ENCODE measurements at places on chromosomes 2 and 18.

DNA sequence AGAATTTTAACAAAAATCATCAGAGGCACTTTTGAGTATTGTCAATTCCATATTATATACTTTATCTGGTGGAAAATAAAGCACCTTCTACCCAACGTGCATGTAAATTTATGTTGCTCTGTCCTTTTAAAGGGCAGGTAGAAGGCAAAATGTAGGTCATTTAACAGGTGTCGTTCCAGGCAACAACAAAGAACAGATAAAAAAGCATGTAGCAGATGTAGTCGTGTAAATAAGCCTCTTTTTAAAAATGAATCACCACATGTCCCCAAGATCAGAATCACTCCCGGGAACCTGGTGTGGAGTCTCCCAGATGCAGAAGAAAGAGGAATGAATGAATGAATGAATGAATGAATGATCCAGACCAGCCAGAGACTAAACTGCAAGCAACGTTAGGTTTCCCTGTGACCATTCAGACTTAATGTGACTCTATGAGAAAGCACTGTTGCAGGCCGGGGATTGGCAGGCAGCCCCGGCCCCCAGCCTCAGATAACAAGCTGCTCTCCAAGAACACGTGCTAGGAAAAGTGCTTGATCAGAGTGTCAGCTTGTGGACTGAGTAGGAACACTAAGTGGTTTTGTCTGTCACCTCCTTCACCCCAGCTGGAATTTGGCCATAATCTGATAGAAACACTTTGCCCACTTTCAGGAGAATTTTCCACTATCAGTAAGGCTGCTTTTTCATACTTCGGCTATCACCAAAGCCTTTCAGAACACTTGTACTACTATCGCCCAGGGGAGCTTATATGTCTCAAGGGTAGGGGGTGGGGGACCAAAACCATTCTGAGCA is 100.6 kb downstream of the CDK15 start:
- no peak for DNase-seq

GRCh38 chr2:41116106-41116797 is 664.4 kb upstream of the SLC8A1 start:
- DNase-seq = no peak

DNA sequence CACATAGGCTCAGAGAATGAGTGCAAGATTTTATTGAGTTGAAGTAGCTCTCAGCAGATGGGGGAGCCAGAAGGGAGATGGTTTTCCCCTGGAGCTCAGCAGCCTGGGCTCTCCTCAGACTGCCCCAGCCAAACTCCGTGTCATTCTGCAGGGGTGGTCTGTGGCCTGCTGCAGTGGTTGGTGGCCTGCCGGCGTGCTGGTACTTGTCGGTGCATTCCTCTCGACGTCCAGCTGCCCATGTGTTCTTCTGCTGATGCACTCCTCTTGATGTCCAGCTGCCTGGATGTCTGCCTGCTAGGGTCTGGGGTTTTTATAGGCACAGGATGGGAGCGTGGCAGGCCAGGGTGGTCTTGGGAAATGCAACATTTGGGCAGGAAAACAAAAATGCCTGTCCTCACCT is 25.6 kb upstream of the TMEM17 start:
- DNase-seq = no peak

GRCh38 chr2:69026691-69027459 is 13.9 kb downstream of the ANTXR1 start:
- no peak for DNase-seq

DNA sequence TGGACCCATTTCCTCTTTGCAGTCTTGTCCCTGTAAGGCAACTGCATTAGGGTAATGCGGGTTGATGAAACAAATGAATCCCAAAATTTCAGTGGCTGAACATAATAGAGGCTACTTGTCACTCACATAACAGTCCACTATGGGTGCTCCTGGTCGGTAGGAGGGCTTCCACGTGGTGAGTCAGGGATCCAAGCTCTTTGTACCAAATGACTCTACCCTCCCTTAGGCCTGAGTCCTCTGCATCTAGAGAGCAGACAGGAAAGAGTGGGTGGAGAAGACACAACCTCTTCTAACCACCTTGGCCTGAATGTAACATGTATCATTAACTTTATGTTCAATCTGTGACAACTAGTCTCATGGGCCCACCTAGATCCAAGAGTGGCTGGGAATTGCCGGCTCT is 86.2 kb upstream of the HAAO start:
- no peak for DNase-seq

- peak; percentile 43 for DNase-seq
These were observed 69.9 kb upstream of the DLX2 start for GRCh38 chr2:172172513-172173173.

DNA sequence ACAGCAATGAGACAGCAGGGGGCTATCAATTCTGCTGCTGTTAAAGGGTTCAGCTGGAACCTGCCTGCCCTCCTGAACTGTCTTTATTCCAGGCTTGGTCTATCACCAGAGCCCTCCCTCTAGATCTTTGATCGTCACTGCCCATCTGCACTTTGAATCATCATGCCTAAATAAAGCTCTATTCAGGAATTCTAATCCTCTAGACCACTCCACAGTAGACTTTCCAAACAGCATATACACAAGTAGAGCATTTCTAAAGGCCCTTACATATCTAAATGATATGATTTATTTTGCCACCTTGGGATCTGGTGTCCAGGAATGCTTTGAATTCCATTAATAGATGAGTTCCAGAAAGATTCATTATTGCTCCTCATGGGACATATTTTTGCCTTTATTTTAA is 542.1 kb upstream of the SYT4 start:
- DNase-seq = no peak

GRCh38 chr2:199818026-199818425 is 33.0 kb downstream of the FTCDNL1 start:
- DNase-seq = no peak

GRCh38 chr2:59882279-59882678 is 671.2 kb downstream of the BCL11A start:
- DNase-seq = no peak

DNA sequence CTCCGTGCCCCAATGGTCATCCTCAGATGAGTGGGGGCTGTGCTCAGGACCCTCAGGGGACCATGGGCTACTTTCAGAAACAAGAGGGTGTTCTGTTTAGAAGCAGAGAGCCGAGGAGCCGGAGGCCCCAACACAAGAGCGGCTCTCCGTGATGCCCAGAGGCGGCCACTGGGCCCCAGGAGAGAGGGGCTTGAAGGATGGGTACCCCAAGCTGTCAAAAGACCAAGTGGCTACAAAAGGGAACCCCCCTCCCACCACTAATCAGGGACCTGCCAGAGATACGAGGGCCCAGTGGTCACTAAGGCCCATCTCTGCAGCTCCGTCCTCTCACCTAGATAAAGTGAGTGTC is 93.6 kb downstream of the HDAC4 start:
- DNase-seq = no peak

DNA sequence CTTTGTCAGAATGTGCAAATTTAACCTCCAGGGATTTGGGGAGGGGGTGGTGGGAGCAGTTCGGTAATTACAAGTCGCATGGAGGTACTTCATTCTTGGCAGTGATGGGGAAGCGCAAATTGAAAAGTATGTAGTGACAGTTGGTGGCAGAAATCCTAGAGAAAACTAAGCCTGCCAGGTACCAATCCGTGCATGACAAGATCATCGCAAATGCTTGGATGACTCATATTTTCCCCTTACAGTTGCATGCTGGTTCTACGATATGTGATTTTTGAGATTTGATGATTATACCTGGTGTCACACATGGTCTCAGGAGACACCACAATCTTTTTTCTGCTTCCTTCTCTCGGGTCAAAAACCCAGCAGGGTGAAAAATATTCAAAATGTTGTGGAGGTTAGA is 479.7 kb upstream of the ID2 start:
- DNase-seq = no peak

DNA sequence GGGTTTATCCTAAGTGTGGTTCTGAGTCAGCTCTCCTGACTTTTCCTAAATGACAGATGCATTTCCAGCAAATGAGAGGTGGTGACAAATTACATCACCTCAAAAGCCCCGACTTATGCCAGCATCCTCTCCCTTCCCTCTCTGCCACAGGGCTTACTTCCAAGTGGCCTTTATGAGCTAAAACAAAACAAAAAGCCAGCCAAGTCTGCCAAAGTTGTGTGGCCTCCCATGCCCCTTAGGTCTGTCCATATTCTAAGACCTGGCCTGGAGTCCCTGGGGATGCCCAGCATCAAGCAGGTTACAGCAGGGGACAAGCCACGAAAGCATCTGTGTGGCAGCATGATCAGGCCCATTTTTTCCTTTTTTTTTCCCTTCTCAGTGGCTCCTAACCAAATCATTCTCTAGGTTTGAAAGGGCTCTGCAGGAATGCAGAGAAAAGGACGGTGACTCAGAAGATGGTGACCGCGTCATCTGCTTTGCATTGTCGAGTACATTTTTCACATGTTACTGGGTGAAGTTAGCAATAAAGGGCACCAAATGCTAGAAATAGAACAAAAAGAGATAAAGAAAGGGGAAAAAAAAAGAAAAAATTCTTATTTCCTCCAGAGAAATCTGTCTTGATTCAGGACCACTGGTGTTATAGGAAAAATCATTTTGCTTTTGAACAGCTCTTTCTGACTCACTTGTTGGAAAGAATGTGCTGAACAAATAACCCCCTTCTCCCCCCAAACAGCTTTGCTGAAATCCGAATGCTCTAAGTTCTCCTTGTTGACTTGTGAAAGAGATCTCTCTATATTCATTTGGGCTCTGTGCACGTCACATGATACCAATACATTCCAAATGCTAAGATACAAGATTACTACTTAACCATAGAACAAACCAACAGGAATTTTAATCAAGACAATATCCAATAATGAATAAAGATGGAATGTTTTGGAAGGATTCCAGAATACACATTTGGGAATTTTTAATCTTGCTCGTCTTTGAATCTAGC is 178.7 kb downstream of the EN1 start:
- DNase-seq = no peak

DNA sequence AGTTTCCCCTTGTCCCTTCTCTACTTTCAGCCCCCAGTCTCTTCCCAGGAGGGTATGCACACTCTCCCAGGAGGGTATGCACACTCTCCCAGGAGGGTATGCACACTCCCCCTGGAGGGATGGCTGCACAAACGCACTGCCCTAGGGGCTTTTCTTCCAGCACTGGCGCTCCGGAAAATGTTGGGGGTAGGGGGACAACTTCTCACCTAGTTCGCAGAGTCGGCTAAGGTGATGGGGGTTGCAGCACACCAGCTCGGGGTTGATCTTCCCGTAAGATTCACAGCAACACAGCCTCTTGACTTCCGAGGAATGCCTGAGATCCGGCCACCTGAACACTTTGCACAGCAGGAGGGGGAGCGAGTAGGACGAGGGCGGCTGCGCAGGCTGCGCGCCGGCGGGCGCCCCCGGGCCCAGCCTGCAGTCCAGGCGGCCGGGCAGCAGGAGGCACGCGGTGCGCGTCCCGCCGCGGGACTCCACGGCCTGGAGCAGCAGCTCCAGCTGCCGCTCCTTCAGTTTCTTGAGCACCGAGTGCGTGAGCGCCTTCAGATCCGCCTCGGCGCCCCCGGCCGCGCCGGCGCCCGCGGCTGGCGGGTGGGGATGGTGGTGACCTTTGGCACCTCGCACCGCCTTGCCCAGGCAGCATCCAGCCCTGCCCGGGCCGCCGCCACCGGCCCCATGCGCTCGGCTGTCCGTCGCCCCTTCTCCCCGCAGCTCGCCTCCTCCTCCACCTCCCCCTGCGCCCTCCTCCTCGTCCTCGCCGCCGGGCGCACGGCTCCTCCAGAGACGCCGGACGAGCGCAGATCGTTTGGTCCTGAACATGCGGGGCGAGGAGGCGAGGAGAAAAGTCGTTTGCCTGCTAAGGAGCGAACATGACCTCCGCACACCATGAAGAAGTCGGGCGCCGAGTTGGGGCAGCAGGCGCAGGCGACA is 894 bp downstream of the SMAD7 start:
- DNase-seq = no peak

GRCh38 chr18:26002375-26002910 is 88.0 kb downstream of the SS18 start:
- DNase-seq = no peak

- no peak for DNase-seq
These were observed 37.6 kb downstream of the ALPK2 start for GRCh38 chr18:58591286-58591685.

- no peak for DNase-seq
These were observed 647.6 kb upstream of the PKDCC start for GRCh38 chr2:41400088-41400665.

- DNase-seq = no peak
These were observed 25.6 kb downstream of the ZNF407 start for GRCh38 chr18:74623047-74623816.

DNA sequence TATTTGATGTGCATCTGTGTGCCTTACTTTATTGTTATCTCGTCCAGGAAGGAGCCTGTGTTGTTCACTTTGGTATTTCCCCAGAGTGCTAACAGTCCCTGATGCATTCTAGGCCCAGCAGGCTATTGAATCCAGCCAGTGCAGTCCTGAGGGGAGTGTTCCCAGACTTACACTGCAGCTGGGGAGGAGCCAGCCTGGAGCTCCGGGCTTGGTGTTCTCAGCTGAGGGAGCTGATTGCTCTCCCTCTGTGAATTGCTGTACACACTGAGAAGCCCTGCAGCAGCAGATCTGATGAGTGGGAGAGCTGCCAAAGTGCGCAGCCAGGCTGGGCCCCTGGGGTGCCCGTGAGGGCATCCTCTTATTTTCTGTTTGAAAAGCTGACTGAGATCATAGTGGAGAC is 159.2 kb downstream of the GALNT3 start:
- no peak for DNase-seq

GRCh38 chr18:68822926-68823325 is 25.0 kb downstream of the CCDC102B start:
- DNase-seq = no peak

DNA sequence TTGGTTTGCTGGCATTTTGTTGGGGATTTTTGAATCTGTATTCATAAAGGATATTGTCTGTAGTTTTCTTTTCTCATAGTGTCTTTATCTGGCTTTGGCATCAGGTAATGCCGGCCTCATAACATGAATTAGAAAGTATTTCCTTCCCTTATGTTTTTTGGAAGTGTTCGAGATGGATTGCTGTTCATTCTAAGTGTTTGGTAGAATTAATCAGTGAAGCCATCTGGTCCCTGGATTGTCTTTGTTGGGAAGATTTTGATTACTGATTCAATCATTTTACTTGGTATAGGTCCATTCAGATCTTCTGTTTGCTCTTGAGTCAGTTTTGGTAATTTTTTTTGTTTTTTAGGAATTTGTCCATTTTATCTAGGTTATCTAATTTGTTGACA is 22.3 kb downstream of the KIAA1328 start:
- DNase-seq = no peak

- no peak for DNase-seq
These were observed 63.3 kb upstream of the ITPRID2 start for GRCh38 chr2:181828122-181828705.

GRCh38 chr2:194424683-194425209 is 1232.3 kb upstream of the SLC39A10 start:
- DNase-seq = no peak

GRCh38 chr18:46794607-46795006 is 37.8 kb upstream of the ST8SIA5 start:
- DNase-seq = no peak

Measured in stimulated activated CD8-positive, alpha-beta memory T cell treated with anti-CD3 and anti-CD28 coated beads, Interleukin-2, amount 100 ng/mL, for 1 hour (primary cell).